ENCODE measurements at places on chromosomes 6 and 20. TPM values are rescaled to one million over a fixed set of nuclear protein-coding genes. Genes with fewer than 3 reads are reported as not detected.

GRIK2 gene
- not detected for total RNA-seq

APMAP gene
- total RNA-seq: 108 TPM

RPS18 gene
- 3,799 TPM for total RNA-seq

GRCh38 chr20:17641520-17641964 lies 40.5 kb downstream of the RRBP1 start:
- DNase-seq: no peak

DNA sequence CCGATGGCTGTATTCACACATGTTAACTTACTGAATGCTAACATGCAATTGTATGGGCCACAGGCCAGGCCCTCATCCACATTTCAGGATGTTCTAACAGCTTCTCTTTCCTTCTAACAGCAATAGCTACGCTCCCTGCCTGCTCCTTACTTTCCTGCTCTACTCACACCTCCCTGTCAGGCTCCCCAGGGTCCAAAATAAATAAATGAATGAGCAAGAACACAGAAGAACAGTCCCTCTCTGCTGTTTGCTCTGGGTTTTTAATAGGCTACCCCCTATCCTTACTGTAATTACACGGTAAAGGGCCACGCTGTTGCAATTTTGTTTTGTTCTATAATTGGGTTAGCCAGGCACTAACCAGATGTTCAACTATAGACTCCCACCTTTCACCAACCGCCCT lies 135.6 kb downstream of the GMDS start:
- DNase-seq: no peak

Data from epithelial cell of proximal tubule (primary cell).